Left lobe of liver (tissue), 2 donors: ENCODE measurements at places on chromosomes 5 and 9. TPM values are rescaled to one million over a fixed set of nuclear protein-coding genes. Genes with fewer than 3 reads are reported as not detected.

Gene OLFML2A
- total RNA-seq: 0.35 TPM

Gene SV2C
- not detected for total RNA-seq

Gene RABGAP1
- 13.9 TPM for total RNA-seq

Gene PCDH12
- 3.0 TPM for total RNA-seq

Gene PCDHA6
- not detected for total RNA-seq

Gene CDC20B
- total RNA-seq: not detected

Gene DRD1
- total RNA-seq: 0.13 TPM

Gene BHMT2
- total RNA-seq: 374 TPM

Gene PDLIM4
- total RNA-seq: 0.88 TPM

Gene SPACA9
- 0.75 TPM for total RNA-seq

Gene GDNF
- total RNA-seq: 0.18 TPM

Gene HSD17B3
- total RNA-seq: 1.7 TPM

Gene MUSK
- not detected for total RNA-seq

Gene PCDHGC3
- 8.5 TPM for total RNA-seq

Gene AK1
- total RNA-seq: 42.6 TPM

Gene PCDH1
- total RNA-seq: 33.2 TPM

Gene RLN2
- not detected for total RNA-seq

Gene PCDHAC2
- 0.86 TPM for total RNA-seq

Gene PCDHB7
- total RNA-seq: 0.25 TPM

Gene DNAH5
- total RNA-seq: 3.2 TPM

Gene FBP2
- total RNA-seq: not detected

Gene CDK7
- total RNA-seq: 7.6 TPM

Gene ZER1
- total RNA-seq: 15.6 TPM

Gene ZNF782
- total RNA-seq: 3.5 TPM

Gene CDKN2B
- total RNA-seq: 0.93 TPM

Gene GARIN3
- total RNA-seq: not detected

Gene NR4A3
- total RNA-seq: 0.13 TPM
